ENCODE measurements at places on chromosomes 3 and 15. TPM values are rescaled to one million over a fixed set of nuclear protein-coding genes. Genes with fewer than 3 reads are reported as not detected.

The GPR176 gene
- polyA plus RNA-seq: not detected

The PCLAF gene
- not detected for polyA plus RNA-seq

The GABRB3 gene
- polyA plus RNA-seq: not detected

The CLDN18 gene
- not detected for polyA plus RNA-seq

The CPLX3 gene
- polyA plus RNA-seq: not detected

Measured in naive thymus-derived CD4-positive, alpha-beta T cell (primary cell).